Activated naive CD8-positive, alpha-beta T cell treated with anti-CD3 and anti-CD28 coated beads, Interleukin-2, amount 10 ng/mL, durations not matched to agents 7 days and 5 days (primary cell): ENCODE measurements at places on chromosomes 4 and X.

DNA sequence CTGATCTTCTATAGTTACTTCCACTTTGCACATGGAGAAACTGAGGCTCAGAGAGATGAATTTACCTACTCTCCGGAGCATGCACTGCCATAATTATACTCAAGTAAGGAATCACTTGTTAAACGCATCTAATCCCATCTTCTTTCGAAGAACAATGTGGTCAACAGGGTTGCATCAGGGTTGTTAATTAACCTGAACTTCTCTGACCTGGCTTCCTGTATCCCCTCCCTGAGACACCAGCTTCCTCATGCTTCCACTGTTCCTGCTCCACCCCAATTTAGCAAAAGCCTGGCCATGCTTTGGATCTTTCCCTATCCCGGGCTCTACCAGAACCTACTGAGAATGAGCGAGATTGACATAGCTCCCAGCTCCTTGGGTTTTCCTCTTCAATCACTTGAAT, 136.7 kb downstream of the SMIM20 start:
- no peak overlapping the region for H3K4me3 ChIP-seq
- no peaks in the 10 kb centered on the region for H3K36me3 ChIP-seq
- peaks cover 16% of the 10 kb centered on the region for H3K27me3 ChIP-seq
- DNase-seq: no peak
- H3K27ac ChIP-seq: no peak overlapping the region
- H3K4me1 ChIP-seq: peaks cover 5% of the 10 kb centered on the region

DNA sequence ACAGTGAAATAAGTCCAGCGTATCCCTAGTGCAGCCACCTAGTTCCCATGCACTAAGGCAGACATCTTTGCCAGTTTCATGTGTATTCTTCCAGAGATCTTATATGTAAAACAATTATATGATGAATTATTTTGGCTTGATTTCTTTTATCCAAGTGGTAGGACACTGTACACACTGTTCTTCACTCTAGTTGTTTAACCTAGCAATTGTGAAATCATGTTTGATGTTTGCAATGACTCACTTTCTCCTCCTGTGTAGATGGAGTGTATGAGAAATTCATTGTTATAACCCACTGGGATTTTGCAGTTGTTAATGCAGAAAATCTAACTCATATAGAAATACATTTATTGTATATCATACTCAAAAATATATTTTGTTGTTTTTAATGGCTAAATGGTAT, 17.5 kb upstream of the TBC1D1 start:
- no peaks in the 10 kb centered on the region for H3K27me3 ChIP-seq
- no peak overlapping the region for H3K27ac ChIP-seq
- H3K4me1 ChIP-seq: peaks cover 13% of the 10 kb centered on the region
- no peak overlapping the region for H3K4me3 ChIP-seq
- no peak for DNase-seq
- H3K36me3 ChIP-seq: peaks cover 14% of the 10 kb centered on the region

- H3K4me3 ChIP-seq: no peak overlapping the region
- H3K4me1 ChIP-seq: no peaks in the 10 kb centered on the region
- H3K36me3 ChIP-seq: peaks cover 4% of the 10 kb centered on the region
- no peak for DNase-seq
These were observed 30.2 kb downstream of the SMIM14 start for GRCh38 chr4:39608451-39608850.

- no peak for DNase-seq
- H3K27me3 ChIP-seq: peaks cover 3% of the 10 kb centered on the region
- no peaks in the 10 kb centered on the region for H3K4me1 ChIP-seq
- no peak overlapping the region for H3K27ac ChIP-seq
- H3K4me3 ChIP-seq: no peak overlapping the region
These were observed 25.3 kb upstream of the FRMD7 start for GRCh38 chrX:132153166-132153565.

- DNase-seq: no peak
- H3K27ac ChIP-seq: no peak overlapping the region
- no peaks in the 10 kb centered on the region for H3K4me1 ChIP-seq
- H3K4me3 ChIP-seq: no peak overlapping the region
These were observed 141.2 kb downstream of the DTHD1 start for GRCh38 chr4:36422607-36423006.

GRCh38 chr4:186954509-186954908, 230.9 kb upstream of the FAT1 start:
- no peak overlapping the region for H3K4me3 ChIP-seq
- H3K36me3 ChIP-seq: no peaks in the 10 kb centered on the region
- no peaks in the 10 kb centered on the region for H3K27me3 ChIP-seq
- no peak for DNase-seq

GRCh38 chr4:143369552-143369951, 32.9 kb downstream of the GAB1 start:
- no peak overlapping the region for H3K4me3 ChIP-seq
- no peaks in the 10 kb centered on the region for H3K4me1 ChIP-seq
- H3K27me3 ChIP-seq: no peaks in the 10 kb centered on the region
- no peak overlapping the region for H3K27ac ChIP-seq
- H3K36me3 ChIP-seq: peaks cover 3% of the 10 kb centered on the region

GRCh38 chrX:20066968-20067708, 49.6 kb downstream of the MAP7D2 start:
- no peak overlapping the region for H3K27ac ChIP-seq
- no peak for DNase-seq
- peaks cover 4% of the 10 kb centered on the region for H3K27me3 ChIP-seq

- H3K27ac ChIP-seq: no peak overlapping the region
- H3K4me1 ChIP-seq: no peaks in the 10 kb centered on the region
- DNase-seq: no peak
- peaks cover 2% of the 10 kb centered on the region for H3K27me3 ChIP-seq
These were observed 128.0 kb upstream of the STS start for GRCh38 chrX:7019555-7019954.

- no peaks in the 10 kb centered on the region for H3K4me1 ChIP-seq
- H3K4me3 ChIP-seq: no peak overlapping the region
- H3K36me3 ChIP-seq: no peaks in the 10 kb centered on the region
- no peak for DNase-seq
- H3K27me3 ChIP-seq: no peaks in the 10 kb centered on the region
These were observed 120.7 kb upstream of the HCCS start for GRCh38 chrX:10990418-10990817.

- no peaks in the 10 kb centered on the region for H3K36me3 ChIP-seq
- no peak overlapping the region for H3K4me3 ChIP-seq
- no peak overlapping the region for H3K27ac ChIP-seq
- peaks cover 5% of the 10 kb centered on the region for H3K27me3 ChIP-seq
- no peaks in the 10 kb centered on the region for H3K4me1 ChIP-seq
- DNase-seq: no peak
These were observed 96.6 kb upstream of the GUCY1A1 start for GRCh38 chr4:155569960-155570515.

DNA sequence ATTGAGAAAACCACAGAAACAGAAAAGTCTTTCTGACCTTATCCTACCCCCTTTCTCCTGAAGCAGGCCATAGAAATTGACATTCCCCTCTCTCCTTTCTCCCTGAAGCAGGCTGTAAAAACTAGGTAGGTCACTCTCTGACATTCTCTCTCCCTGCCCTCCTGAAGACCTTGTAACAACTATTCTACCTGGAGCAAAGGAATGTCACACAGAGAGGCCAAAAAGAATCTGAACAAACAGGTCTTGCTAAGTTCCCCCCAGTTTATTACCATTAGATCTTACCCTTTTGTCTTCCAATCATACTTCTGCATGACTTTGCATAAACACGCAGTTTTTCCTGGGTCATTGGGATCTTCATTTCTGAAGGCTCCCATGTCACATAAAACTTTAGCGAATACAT, 198.3 kb upstream of the GYPA start:
- H3K4me1 ChIP-seq: peaks cover 17% of the 10 kb centered on the region
- H3K27me3 ChIP-seq: no peaks in the 10 kb centered on the region
- peaks cover 4% of the 10 kb centered on the region for H3K36me3 ChIP-seq

- H3K4me1 ChIP-seq: no peaks in the 10 kb centered on the region
- no peaks in the 10 kb centered on the region for H3K27me3 ChIP-seq
- no peaks in the 10 kb centered on the region for H3K36me3 ChIP-seq
- no peak overlapping the region for H3K27ac ChIP-seq
- no peak for DNase-seq
These were observed 4.6 kb upstream of the MORF4L2 start for GRCh38 chrX:103691059-103691458.

- H3K27me3 ChIP-seq: no peaks in the 10 kb centered on the region
- H3K4me3 ChIP-seq: no peak overlapping the region
- H3K36me3 ChIP-seq: no peaks in the 10 kb centered on the region
- no peaks in the 10 kb centered on the region for H3K4me1 ChIP-seq
- DNase-seq: no peak
These were observed 800.0 kb upstream of the IGFBP7 start for GRCh38 chr4:57910151-57910550.

DNA sequence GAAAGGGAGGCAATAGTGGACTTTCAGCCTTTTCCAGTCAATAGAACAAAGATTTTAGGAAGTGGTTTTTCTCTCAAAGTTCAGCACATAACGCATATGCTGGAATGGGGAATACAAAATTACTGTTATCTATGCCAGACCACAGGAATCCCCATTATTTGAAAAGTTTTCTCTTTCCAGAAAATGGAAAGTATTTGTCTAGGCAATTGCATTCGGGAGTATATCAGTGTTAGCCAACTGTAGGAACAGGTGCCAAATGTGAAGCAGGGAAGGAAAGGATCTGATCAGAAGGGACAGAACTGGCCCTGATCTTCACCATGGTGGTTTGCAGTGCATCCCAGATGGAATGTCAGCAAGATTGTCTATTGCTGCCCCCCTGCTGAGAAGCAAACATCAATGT, 213.6 kb downstream of the CPE start:
- H3K4me1 ChIP-seq: no peaks in the 10 kb centered on the region
- no peaks in the 10 kb centered on the region for H3K27me3 ChIP-seq
- H3K4me3 ChIP-seq: no peak overlapping the region
- H3K36me3 ChIP-seq: no peaks in the 10 kb centered on the region

DNA sequence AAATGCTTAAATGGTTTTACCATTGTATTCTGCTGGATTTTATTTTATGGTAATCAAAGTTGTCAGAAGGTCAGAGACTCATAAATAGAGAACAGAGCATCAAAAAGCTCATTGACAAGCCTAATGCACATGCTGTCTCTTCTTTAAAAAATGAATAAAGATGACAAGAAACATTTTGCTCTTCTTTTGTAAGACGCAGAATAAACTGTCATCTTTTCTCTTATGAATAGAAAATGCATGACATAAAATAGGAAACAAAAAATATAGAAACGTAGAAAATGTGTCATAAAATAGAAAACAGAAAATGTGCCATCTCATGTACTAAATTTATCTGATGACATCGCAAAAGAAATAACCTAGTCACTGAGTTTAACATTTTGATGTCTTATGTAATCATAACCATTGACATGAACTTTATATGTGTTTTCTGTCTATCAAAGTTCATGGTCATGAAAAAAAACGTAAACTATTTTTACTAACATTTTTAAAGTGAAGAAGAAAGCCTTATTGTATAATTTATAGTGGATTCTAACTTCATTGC, 484.1 kb downstream of the TRIML1 start:
- H3K4me1 ChIP-seq: no peaks in the 10 kb centered on the region
- no peaks in the 10 kb centered on the region for H3K27me3 ChIP-seq
- DNase-seq: no peak

DNA sequence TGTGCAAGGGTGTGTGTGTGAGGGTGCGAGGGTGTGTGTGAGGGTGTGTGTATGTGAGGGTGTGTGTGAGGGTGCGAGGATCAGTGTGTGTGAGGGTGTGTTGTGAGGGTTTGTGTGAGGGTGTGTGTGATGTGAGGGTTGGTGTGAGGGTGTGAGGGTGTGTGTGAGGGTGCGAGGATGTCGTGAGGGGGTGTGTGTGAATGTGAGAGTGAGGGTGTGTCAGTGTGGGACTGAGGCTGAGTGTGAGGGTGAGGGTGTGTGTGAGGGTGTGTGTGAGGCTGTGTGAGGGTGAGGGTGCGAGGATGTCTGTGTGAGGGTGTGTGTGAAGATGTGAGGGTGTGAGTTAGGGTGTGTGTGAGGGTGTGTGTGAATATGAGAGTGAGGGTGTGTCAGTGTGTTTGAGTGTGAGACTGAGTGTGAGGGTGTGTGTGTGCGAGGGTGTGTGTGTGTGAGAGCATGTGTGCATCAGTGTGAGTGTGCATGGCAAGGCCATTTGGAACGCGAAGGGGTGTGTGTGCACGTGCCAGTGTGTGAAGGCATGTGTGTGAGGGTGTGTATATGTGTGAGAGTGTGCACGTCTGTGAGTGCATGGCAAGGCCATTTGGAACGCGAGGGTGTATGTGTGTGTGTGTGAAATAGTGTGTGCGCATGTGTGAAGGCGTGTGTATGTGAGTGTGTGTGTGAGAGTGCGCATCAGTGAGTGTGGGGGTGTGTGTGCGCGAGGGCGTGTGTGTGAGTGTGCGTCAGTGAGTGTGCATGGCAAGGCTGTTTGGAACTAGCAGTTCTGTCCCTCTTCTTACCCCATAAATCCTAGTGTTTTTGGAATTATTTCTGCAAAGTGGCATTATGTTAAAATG, 69.8 kb downstream of the RGS12 start:
- H3K27me3 ChIP-seq: peaks cover 21% of the 10 kb centered on the region
- H3K4me1 ChIP-seq: no peaks in the 10 kb centered on the region
- no peaks in the 10 kb centered on the region for H3K36me3 ChIP-seq
- H3K4me3 ChIP-seq: no peak overlapping the region
- DNase-seq: no peak

DNA sequence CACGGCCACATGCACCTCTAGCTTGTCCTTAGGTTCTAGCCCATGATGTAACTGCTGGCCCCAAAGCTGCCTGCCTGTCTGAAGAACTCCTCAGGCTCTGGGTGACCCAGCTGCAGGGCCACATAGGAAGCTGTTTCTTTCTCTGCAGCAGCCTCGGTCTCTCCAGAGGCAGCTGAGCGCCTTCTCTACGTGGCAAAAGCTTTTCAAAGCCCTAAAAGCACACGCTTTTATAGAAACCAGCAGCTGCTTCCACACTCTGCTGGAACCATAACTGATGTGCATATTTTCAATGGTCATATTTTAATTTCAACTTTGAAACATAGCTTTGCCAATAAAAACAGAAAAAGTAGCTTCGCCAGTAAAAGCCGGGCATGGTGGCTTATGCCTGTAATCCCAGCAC, 37.4 kb downstream of the FAM53A start:
- H3K4me3 ChIP-seq: no peak overlapping the region
- H3K36me3 ChIP-seq: no peaks in the 10 kb centered on the region
- H3K4me1 ChIP-seq: peaks cover 6% of the 10 kb centered on the region
- no peak overlapping the region for H3K27ac ChIP-seq
- DNase-seq: no peak
- H3K27me3 ChIP-seq: no peaks in the 10 kb centered on the region

DNA sequence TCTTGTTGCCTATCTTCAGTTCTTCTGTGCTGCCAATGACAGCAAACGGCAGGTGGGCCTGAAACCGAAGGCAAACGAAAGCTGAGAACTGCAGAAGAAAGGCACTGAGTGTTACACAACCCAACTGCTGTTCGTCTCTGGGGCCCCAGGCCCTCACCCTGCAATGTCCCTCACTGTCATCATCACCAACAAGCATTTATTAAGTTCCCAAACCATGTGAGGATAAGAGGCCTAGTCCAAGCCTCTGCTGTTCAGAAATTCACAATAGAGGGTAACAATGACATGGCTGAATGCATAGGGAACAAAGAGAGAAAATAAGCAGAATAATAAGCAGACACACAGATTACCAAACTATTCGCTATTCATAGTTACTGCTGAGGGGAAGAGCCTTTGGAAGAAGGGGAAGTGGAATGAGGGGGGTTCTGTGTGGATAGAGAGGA, 34.5 kb upstream of the NKRF start:
- no peak for DNase-seq
- peaks cover 7% of the 10 kb centered on the region for H3K36me3 ChIP-seq
- H3K27me3 ChIP-seq: no peaks in the 10 kb centered on the region
- H3K4me3 ChIP-seq: no peak overlapping the region

GRCh38 chr4:165667969-165668368, 205.1 kb upstream of the TLL1 start:
- no peak for DNase-seq
- H3K4me3 ChIP-seq: no peak overlapping the region
- H3K36me3 ChIP-seq: no peaks in the 10 kb centered on the region
